ENCODE measurements at places on chromosomes 12 and 14.

DNA sequence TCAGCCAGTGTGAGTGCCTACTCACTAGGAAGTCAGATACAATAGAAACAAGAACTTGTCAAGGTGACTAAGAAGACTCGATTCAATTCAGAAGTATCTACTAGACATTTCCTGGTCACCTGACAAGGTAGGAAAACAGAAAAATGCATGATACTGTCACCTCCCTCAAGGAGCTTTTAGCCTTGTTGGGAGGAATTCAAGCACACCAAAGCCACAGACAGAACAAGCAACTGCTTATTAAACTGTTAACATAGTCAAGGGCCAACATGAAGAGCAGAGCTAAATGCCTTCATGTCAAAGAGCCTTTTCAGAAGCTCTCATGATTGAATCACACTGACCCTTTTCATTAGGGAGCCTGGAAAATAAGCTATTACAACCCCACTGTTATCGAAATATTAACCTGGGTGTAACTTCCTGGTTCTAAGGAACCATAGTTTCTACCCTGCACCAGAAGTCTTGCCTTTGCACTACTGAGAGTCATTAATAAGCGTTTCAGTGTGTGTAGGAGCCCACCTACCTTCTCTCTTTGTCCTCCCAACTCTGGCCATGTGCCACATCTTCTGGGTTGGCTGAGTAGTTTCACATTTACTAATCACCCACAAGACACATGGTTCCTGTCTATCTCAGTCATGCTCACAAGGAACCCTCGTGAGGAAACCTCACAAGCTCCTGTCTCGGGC is 31.0 kb upstream of the LGALS3 start:
- peak; percentile 96 for DNase-seq

DNA sequence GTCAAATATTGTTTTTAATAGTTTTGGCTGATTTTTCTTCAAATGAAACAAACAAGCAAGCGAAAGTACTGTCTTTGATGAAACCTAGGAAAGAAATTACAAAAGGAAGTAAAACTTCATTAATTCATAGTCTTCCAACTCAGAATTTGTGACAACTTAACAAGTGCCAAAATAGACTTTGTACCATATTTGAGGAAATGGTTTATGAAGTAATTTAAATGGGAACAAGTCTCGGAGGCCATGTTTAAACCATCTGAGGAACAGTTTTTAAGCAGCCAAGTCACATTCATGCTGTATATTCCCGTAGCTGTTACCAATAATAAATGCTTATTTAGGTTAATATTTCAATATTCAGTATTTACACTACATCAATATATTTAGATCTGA is 745 bp upstream of the ARHGDIB start:
- peak; percentile 34 for DNase-seq

DNA sequence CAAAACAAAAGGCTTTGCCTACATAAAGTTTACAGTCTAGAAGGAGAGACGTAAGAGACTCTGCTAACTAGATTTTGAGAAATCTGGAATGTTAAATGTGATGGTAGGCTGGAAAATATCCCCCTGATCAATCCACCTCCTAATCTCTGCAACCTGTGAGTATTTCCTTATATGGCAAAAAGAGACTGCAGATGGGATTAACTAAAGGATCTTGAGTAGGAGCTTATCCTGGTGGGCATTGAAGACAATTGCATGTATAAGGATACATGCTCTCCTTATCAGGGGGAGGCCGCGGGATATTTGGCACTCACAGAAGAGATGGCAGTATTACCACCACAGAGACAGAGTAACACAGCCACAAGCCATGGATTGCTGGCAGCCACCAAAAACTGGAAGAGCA is 95.2 kb downstream of the EGLN3 start:
- no peak for DNase-seq

GRCh38 chr12:118689793-118690192 is 291.5 kb upstream of the SRRM4 start:
- peak; percentile 80 for DNase-seq

DNA sequence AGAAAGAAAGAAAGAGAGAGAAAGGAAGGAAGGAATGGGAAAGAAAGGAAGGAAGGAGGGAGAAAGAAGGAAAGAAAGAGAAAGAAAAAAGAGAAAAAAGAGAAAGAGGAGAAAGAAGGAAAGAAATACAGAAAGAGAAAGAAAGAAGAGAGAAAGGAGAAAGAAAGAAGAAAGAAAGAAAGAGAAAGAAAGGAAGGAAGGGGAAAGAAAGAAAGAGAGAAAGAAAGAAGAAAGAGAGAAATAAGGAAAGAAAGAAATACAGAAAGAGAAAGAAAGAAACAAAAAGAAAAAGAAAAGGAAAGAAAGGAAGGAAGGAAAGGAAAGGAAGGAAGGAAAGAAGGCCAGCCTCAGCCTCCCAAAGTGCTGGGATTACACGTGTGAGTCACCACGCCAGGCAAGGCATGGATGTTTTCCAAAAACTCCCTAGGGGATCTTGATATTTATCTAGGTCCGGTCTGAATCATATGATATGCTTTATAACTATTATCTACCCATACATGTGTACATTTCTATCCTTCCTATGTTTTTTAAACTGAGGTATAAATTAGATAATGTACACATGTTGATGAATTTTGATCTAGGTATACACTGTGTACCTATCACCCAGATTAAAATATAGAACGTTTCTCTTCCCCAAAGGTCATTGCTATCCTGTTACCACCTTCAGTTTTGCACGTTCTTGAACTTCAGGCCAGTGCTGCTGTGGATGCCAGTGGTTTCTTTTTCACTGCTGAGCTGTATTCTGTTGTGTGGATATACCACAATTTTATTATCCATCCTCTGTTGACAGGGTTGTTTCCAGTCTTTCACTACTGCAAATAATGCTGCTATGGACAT is 177.9 kb downstream of the RBM19 start:
- no peak for DNase-seq

- DNase-seq = peak; percentile 59
Measured at GRCh38 chr14:58639842-58640484, 2.2 kb downstream of the DACT1 start.

- DNase-seq = no peak
Measured at GRCh38 chr12:1851151-1851701, 30.9 kb downstream of the LRTM2 start.

DNA sequence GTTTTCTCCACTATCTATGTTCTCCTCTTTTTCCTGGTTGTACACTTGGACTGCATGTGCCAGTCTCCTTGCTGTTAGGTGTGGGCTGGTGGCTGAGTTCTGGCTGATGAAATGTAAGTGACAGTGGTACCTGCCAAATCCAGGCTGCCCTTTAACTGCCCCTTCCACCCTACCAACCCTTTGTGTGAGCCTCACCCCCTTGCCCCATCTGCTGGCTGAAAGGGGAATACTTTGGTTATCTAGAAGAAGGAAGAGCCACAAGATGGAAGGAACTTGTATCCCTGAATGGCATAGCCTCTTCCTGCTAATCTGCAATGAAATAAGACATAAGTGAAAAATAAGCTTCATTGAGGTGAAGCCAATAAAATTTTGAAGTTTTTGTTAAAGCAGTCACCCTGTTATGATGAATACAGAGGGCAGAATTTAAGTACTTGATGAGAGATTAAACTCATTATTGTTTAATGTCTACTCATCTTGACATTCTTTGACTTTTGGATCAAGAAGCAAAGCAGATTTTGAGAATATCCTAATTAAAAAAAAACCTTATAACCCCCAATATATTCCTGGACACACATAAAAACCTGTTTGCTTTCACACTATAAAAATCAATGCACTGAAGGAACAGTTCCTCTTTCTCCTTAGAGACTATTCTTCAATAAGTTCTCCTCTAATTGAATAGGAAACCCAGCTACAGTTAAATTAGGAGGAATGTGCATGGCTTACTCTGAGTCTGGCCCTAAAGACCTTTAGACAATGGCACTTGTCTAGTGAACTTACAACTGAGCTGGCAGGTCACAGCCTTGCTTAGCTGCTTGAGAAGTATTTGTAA is 262.6 kb upstream of the BTG1 start:
- DNase-seq = peak; percentile 87

DNA sequence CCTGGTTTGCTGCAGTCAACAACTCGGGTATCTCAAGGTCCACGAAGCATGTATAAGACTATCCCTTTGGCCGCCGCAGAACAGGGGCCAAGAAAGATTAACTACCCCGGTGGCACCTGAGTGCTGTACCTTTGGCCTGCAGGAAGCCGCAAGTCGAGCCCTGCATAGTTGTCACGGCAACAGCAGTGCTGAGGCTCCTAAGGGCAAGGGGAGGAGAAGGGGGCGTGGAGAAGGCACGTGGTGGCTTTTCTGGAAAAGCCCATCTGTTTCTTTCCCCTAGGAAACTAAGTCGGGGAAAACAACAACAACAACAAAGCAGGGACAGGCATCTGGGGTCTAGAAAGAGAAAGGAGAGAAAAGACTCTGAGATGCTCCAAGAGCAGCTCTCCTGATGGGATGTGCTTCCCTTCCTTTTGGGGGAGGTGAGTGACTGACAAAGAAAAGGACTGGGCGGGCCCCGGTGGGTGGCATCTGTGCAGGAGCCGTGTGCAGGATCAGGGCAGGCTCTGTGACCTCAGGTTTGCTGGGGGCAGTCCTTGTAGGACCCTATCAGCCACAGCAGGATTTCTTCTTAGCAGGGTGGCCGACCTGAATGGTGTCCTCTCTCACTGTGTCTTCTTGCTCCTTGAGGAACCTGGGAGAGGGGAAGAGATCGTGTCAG is 123.9 kb downstream of the PRMT8 start:
- no peak for DNase-seq

DNA sequence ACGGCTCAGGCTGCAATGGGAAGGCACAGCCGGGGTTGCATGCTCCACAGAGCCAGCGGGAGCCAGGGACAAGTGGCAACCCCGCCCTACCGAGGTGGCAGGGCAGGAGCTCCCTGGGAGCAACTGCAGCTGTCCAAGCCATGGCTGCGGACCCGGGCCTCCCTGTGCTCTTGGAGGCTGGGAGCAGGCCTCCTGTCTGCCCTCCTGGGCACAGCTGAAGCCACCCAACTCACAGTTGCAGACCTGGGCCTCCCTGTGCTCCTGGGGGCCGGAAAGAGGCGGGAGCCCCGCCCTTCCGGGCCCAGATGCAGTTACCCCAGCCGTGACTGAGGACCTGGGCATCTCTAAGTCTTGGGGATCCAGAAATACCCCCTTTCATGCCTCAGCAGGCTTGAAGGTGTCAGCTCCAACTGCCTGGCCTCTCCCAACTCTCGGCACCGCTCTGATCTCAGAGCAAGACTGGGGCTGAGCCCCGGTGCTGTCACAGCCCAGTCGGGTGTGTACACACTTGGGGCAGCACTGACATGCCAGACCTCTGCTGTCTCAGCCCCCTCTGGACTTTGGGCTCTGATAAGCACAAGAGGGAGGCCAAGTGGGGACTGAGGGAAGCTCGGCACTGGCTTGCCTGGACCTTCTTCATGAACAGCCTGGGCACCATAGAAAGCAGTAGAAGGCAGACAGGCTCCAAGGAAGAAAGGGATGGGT is 7.5 kb upstream of the RASSF9 start:
- no peak for DNase-seq

- DNase-seq = no peak
Measured at GRCh38 chr14:101514136-101514535, 47.2 kb upstream of the DIO3 start.

GRCh38 chr12:129294868-129295267 is 441.6 kb downstream of the GLT1D1 start:
- no peak for DNase-seq

DNA sequence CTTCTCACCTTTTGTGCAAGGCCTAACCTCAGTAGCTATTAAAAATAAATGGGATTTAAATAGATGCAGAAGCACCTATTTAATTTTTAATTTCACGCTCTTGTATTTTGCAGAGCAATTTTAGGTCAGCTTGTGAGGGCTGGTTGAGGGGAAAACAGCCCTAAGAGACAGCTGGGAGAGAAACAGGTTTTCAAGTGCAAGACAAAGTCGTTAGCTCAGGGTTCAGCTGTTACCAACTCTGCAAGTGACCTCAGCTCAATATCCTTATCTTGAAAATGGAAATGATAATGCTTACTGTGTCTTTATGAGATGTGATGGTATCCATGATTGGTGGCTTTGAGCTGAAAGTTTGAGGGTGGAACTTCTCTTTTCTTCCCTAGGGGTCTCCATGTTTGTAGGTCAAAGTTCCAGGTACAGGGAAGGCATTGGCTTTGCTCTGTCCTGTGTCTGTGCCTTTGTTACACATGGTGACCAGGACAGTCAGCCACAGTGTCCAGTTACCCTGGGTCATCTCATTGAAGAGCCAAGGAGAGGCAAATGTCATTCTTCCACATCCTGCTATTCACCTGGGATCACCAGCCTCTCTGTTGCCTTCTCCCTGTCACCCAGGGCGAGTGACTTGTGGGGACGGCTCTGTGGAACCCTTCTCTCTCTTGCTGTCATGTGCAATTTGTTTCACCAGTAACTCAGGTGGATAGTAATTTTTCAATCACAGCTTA is 100.3 kb downstream of the SAMD4A start:
- DNase-seq = no peak

DNA sequence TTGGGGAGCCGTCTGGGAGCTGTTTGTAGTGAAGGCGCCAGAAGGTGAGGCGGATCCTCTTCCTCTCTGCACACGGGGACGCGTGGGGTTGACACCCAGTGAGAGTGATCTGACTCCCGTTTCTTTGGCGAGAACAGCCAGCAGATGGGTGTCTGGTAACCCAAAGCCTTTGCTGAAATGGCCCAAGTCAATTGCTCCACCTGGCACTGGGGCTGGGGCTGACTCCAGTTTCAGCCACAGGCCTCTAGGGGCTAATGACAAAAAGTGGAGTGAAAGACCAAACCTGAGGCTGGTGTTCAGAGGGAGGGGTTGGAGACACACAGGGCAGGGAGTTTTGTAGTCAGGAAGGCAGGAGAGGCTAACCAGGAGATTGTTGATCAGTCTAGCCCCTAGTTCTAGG is 87.0 kb downstream of the FRMD6 start:
- peak; percentile 64 for DNase-seq

GRCh38 chr12:3562484-3562883 is 71.5 kb downstream of the PRMT8 start:
- no peak for DNase-seq

GRCh38 chr14:104445832-104446381 is 133.7 kb upstream of the C14orf180 start:
- no peak for DNase-seq

- peak; percentile 22 for DNase-seq
Measured at GRCh38 chr12:18982226-18982949, 147.1 kb upstream of the PLEKHA5 start.

DNA sequence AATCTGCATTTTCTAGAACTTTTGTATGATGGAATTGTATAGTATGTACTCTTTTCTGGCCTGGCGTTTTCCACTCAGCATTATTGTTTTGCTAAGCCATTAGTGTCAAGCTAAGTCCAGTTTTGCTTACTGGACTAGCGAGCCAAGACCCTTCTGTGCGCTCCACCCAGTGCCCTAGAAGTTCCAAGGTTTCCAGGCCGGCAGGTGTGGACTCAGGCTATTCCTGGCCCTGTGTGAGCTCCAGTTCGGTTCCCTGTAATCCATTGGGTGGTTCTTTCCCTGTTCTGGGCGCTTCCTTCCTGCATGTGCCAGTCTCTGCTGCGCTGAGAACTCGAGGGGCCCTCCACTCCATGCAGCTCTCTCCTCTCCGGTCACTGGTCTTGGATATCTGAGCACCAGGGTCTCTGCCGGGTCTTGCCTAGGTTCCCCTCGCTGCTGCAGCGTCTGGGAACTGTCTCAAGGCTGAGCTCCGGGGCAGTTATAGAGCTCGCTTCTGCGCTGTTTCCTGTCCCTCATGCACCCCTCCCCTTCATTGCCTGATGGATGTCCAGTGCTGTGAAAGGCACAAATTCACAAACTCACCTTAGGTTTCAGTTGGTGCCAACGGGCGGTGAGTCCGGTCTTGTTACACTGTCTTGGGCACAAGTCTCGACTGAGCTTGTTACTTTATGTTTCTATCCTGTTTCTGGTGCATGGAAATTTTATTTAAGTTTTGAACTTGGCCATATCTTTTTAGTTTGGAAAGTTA is 100.8 kb downstream of the ADGRD1 start:
- DNase-seq = no peak

Data from GM12865 (cell line).